Activated CD4-positive, CD25-positive, alpha-beta regulatory T cell (primary cell): ENCODE measurements at places on chromosomes 1 and 21.

DNA sequence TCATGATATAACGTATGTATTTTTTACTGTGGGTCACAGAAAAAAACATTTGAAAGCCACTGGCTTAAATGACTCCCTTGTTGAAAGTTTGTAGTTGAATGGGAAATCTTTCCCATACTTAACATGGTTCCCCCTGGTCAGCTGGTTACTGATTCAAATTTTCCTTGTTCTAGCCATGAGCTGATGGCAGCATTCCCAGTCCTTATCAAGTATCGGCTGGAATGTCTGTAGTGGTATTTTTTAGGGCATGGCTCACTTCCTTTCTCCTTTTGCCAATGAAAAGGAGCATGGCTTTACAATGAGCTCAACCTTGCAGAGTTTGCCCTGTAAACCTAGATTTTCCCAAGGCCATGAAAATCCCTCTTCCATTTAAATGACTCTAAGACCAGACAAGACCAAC lies 55.7 kb downstream of the GIPC2 start:
- no peak for DNase-seq

- DNase-seq, result no peak
Observed at GRCh38 chr1:48058135-48059025, 61.2 kb upstream of the TRABD2B start.

DNA sequence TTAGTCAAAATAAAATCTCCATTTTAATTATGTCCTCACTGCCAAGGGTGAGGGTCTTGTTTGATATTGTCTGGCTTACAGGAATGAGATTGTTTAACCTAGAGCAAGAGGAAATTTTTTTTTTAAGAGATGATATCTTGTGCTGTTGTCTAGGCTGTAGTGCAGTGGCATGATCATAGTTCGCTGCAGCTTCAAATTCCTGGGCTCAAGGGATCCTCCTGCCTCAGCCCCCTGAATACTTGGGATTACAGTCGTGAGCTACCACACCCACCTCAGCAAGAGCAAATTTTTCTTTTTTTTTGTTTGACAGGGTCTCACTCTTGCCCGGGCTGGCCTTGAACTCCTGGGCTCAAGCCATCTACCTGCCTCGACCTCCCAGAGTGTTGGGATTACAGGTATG lies 84.6 kb downstream of the DISP1 start:
- DNase-seq, result no peak

DNA sequence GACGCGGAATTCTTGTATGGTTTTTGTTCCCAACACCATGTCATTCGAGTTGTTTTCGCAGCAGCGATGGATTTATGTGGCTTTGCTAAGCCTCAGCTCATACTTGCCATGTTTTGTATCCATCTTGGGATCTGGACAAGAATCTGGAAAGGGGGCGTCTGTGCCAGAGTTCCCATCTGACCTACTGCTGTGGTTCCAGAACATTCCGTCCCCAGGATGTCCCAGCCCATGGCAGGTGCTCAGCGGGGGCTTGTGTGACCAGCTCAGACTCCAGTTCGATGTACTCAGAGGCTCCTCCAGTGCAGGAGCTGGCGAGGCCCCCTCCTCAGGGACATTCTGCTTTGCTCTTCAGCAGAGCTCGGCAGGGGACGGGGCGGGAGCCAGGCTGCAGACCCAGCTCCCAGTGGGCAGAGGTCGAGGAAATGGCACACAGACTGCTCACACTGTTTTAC lies 24.0 kb upstream of the ADARB1 start:
- DNase-seq, result no peak

DNA sequence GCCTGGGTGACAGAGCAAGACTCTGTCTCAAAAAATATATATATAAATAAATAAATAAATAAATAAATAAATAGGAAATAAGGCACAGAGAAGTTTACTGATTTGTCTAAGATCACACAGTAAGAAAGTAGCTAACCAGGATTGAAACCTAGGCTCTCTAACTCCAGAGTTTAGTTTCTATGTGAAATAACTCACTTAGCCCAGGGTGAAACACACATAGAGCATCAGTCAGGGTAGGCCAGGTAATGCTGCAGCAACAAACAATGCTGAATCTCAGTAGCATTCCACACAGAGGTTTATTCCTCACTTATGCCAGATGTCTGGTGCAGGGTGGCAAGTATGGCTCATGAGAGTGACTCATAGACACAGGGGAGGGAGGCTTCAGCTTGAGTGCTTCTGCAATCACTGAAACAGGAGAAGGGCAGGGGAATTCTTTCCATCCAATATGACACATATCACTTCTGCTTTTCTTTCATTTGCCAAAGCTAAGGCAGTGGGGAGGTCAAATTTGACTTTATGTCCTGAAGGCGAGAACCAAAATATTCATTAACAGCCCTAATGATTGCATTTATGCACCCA lies 37.1 kb upstream of the KANK4 start:
- no peak for DNase-seq

GRCh38 chr1:240192851-240193250 lies 101.2 kb downstream of the FMN2 start:
- DNase-seq, result no peak

DNA sequence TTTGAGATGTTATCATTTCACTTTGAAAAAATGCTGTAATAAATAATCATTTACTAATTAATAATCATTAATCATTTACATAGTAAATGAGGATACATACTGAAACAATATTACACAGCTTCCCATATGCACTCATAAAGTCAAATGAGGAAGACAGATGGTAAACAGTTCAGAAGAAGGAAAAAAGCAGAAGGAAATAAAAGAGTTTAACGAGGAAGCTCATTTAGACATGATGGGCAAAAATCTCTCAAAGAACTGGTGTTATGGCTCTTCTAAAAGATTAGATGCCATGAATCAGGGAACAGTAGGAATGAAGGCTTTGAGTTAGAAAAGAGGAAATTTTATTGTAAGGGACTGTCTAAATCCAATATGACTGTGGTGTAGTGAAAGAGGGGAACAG lies 347.6 kb downstream of the PTPRC start:
- DNase-seq, result no peak

DNA sequence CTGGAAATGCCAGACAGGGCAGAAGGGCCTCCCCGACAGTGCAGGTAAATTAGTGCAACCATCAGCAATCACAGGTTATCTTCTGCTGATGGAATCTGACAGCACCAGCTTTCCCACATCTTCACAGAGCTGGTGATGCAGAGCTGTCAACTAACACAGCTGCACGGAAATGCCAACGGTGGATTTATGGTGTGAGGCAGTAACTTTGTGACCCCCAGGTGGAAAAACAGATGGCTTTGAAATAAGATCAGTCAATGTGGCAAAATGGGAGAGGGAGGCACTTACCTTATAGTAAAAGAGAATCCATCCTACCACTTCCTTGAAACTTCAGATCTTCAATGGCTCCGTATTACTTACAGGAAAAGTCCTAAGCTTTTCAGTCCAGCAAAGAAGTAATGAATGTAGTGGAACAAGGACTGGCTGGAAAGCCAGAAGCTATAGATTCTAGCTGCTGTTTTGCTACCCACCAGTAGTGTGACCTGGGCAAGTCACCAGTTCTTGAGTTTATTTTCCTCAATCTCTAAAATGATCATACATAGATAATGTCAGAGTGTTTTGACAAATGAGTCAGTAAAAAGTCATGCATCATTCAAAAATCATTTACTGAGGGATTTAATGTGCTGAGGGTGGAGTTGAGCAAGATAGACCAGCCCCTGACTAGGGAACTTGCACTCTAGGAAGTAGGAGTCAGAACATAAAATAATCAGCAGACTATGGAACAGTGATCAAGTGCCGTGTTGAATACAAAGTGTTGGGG lies 245.7 kb upstream of the JUN start:
- no peak for DNase-seq

- no peak for DNase-seq
Observed at GRCh38 chr21:39375446-39375845, 26.6 kb upstream of the HMGN1 start.

GRCh38 chr1:105373681-105374080 lies 1624.0 kb downstream of the AMY1C start:
- DNase-seq, result no peak

GRCh38 chr1:33872275-33872674 lies 8.4 kb downstream of the HMGB4 start:
- DNase-seq, result no peak

DNA sequence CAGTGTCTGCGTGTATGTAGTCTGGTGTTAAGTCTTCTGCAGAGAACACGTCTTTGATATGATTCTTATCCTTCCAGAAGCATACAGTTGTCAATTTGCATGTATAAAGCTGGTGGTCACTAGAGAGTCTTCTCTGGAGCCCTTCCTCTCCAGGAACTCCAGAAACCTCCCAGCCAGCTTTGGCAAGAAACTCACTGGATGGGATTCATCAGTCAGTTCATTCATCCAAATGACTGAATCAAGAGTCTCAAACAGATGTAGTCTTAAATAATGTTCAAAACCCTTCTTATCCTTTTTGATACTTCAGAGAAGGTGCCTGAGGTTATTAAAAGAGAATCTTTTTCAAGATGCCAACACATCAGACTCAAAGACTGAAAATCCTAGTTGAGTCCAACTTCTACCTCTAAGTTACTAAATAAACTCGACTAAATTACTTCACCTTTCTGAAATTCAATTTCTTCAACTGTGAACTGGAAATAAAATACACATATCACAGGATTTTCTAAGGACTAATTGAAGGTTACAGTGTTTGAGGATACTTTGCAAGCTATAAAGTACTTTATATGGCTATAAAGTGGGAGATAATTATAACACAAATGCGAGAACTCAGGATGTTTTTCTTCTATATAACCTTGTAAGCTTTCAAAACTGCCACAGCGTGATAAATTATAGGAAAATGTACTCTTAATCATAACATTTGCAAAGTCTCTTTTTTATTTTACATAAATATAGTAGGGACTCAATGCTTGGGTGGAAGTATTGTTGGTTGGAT lies 252.4 kb downstream of the FGGY start:
- DNase-seq, result no peak

DNA sequence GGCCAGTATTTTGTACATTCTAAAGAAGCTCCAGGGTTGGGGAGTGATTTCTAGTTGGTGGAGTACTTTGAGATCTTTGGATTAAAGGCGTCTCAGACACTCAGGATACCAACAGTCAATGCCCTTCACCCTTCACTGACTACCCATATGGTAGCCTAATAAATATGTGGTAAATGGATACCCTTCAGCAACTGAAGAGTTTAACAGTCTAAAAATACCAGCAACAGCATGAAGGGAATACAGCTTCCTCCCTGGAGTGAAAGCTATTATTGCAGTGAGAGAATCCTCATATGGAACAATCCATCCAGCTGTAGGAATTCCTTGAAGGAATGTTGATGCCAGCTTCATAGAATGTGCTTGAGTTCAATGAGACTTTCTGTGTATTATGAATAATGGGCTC lies 26.8 kb downstream of the DNAJC11 start:
- DNase-seq, result no peak

GRCh38 chr21:36163750-36164741 lies 7.4 kb downstream of the DOP1B start:
- no peak for DNase-seq

GRCh38 chr1:189821833-189822232 lies 655.8 kb downstream of the BRINP3 start:
- no peak for DNase-seq

GRCh38 chr1:183676586-183677189 lies 23.6 kb upstream of the APOBEC4 start:
- DNase-seq, result no peak

GRCh38 chr1:180631194-180631765 lies 542 bp upstream of the XPR1 start:
- DNase-seq, result no peak

DNA sequence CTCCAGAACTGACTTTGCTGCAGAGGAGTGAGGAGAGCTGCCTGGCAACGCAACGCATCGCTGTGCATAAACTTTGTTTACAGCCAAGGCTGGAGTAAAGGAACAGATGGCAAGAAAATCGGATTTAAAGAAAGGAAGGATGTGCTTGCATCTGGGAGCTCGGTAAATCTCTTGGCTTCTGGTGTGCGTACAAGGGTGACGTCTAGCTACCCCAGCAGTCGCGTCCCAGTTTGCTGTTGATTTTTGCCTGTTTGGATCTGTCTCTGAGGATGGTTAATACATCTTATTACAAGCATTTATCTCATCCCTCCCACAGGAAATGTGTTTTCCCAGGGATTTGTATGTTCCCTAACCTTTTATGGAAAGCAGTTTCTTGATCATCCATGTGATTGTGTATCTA lies 73.3 kb upstream of the RALGPS2 start:
- DNase-seq, result no peak

DNA sequence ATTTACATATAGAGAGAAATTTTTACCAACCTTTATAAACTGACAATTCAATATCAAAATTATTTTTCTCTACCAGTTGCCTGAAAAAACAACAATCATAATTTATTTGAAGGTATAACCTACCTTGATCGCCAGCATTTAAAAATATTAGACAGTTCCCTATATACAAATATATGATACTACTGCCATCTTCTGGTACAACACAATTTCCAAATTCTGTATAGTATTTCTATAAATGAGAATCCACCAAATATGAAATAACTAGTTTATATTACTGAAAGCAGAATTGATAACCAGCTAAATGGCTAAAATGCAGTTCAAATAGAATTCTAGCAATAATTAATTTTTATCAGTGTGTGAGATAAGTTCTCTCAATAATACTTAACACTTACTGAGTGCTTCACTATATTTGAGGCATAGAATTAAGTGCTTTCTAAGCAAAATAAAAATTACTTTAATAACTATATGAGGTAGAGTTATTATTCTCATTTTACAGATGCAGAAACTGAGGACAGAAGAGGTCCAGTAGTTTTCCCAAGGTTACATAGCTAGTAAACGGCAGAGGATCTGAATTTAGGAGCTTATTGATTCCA lies 75.6 kb downstream of the PIGK start:
- DNase-seq, result no peak

GRCh38 chr1:8427493-8427892 lies 109.6 kb downstream of the SLC45A1 start:
- DNase-seq, result no peak

GRCh38 chr1:198848649-198849048 lies 209.8 kb downstream of the PTPRC start:
- DNase-seq, result no peak

DNA sequence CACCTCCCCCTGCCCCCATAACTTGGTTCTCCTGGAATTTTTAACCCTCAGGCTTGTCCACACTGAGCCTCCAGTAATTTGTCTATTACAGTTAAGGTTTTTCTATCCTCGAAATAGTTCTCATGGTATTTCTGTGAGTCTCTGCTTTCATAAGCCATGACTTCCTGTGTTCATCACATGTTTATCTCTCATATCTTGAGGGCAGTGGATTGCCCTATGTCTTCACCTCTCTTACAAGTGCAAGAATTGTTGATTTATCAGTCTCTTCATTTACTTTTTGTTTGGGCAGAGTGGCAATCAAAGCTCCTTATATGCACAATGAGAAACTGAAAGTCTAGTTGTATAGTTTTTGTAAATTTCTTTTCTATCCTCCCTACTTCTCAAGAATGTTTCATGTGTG lies 328.4 kb downstream of the PLA2G4A start:
- no peak for DNase-seq

DNA sequence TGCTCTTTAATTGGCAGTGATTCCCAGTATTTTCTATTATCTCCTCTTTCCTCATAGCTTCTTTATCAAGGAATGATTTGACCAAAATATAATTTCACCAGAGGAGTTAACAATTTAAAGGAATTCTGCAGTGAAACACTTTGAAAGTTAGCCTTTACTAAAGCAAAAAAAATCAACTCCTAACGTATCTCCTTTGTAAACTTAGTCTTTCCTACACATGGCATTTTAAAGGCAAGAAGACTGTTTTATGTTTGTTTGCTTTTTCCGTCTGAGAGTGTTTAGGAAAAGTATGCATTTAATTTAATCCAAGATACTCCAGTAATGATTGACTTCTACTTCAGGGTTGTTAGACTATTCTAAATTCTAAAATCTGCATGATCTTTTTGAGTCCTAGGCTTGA lies 15.9 kb downstream of the ATP6V1G3 start:
- DNase-seq, result no peak
